Prostate gland (tissue), 2 donors: ENCODE measurements at places on chromosomes 5 and 9. TPM values are rescaled to one million over a fixed set of nuclear protein-coding genes. Genes with fewer than 3 reads are reported as not detected.

- no peaks in the 10 kb centered on the region for H3K36me3 ChIP-seq
- H3K4me1 ChIP-seq: no peaks in the 10 kb centered on the region
- H3K27me3 ChIP-seq: no peaks in the 10 kb centered on the region
- DNase-seq: no peak
- no peak overlapping the region for H3K27ac ChIP-seq
These were observed 16.7 kb upstream of the HSD17B4 start for GRCh38 chr5:119435436-119436132.

DNA sequence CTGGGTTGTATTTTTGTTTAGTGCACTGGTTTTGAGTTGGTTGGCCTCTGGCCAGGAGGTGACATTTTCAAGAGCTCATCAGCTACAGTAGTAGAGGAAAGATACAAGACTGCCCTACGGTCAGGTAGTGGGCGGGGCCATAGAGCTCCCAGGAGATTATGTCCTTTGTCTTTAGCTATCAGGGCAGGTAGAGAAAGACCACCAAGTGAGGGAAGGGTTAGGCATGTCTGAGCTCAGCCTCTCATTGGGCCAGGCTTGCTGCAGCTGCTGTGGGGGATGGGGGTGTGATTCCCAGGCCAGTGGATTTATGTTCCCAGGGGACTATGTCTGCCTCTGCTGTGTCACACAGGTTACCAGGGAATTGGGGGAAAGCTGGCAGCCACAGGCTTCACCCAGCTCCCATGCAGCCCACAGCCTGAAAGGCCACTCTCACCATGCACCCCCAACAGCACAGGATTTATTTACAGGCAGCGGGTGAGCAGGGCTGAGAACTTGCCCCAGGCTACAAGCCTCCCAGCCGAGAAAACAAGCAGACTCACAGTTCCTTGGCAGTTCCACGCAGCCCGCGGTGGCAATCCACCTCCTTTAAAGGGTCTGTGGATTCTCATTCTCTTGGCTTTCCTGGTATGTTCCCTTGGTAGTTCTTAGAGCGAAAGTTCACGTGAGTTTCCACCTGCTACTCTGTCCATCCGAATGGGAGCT lies 37.5 kb upstream of the BOD1 start:
- H3K36me3 ChIP-seq: no peaks in the 10 kb centered on the region
- H3K4me3 ChIP-seq: no peak overlapping the region
- H3K27ac ChIP-seq: no peak overlapping the region

CD14 gene
- 22.9 TPM for total RNA-seq

ITGA1 gene
- total RNA-seq: 43.7 TPM

INSL4 gene
- not detected for total RNA-seq

TOR2A gene
- 24.1 TPM for total RNA-seq

TXNDC8 gene
- total RNA-seq: not detected

CRHBP gene
- 0.91 TPM for total RNA-seq

- no peak overlapping the region for H3K4me3 ChIP-seq
- H3K36me3 ChIP-seq: no peaks in the 10 kb centered on the region
- no peak overlapping the region for H3K27ac ChIP-seq
- no peaks in the 10 kb centered on the region for H3K4me1 ChIP-seq
These were observed 58.4 kb upstream of the ALDH1A1 start for GRCh38 chr9:73011181-73011750.

- no peak overlapping the region for H3K27ac ChIP-seq
- no peak overlapping the region for H3K4me3 ChIP-seq
- H3K4me1 ChIP-seq: no peaks in the 10 kb centered on the region
- no peaks in the 10 kb centered on the region for H3K27me3 ChIP-seq
- no peak for DNase-seq
These were observed 78.5 kb downstream of the ZCCHC7 start for GRCh38 chr9:37198831-37199230.

UBE2QL1 gene
- total RNA-seq: 2.5 TPM

- H3K4me1 ChIP-seq: no peaks in the 10 kb centered on the region
- no peaks in the 10 kb centered on the region for H3K27me3 ChIP-seq
- no peak overlapping the region for H3K4me3 ChIP-seq
- no peak for DNase-seq
- no peak overlapping the region for H3K27ac ChIP-seq
These were observed 11.9 kb upstream of the NR4A3 start for GRCh38 chr9:99809586-99810319.

PPP1R26 gene
- total RNA-seq: 41.9 TPM

- H3K4me3 ChIP-seq: no peak overlapping the region
- no peaks in the 10 kb centered on the region for H3K27me3 ChIP-seq
- no peak overlapping the region for H3K27ac ChIP-seq
- no peaks in the 10 kb centered on the region for H3K36me3 ChIP-seq
- H3K4me1 ChIP-seq: no peaks in the 10 kb centered on the region
- no peak for DNase-seq
These were observed 114.2 kb downstream of the PRDM6 start for GRCh38 chr5:123203105-123203800.

- H3K27ac ChIP-seq: no peak overlapping the region
- no peak for DNase-seq
- H3K27me3 ChIP-seq: no peaks in the 10 kb centered on the region
- H3K4me1 ChIP-seq: no peaks in the 10 kb centered on the region
- H3K36me3 ChIP-seq: no peaks in the 10 kb centered on the region
These were observed 1295.8 kb downstream of the EFNA5 start for GRCh38 chr5:106374956-106375355.

DNA sequence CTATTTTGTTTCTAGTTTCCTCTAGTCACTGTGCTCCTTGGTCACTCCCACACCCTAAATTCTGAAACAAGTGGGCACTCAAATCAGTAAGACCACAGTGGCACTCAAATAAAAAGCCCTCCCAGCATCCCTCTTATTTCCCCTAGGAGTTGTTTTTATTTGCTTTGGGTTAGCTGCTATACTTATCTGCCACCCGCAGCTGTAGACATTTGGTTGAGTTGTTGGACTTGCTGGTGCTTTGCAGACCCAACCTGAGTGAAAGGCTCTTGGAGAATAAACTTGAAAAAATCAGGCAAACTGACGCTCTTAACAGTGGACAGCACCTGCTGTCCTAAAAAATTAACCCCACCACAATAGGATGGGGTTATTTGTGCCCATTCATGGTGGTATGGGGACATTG lies 203.0 kb downstream of the SPATA31A6 start:
- no peak overlapping the region for H3K27ac ChIP-seq
- H3K4me1 ChIP-seq: no peaks in the 10 kb centered on the region
- no peak overlapping the region for H3K4me3 ChIP-seq
- no peaks in the 10 kb centered on the region for H3K36me3 ChIP-seq

DNA sequence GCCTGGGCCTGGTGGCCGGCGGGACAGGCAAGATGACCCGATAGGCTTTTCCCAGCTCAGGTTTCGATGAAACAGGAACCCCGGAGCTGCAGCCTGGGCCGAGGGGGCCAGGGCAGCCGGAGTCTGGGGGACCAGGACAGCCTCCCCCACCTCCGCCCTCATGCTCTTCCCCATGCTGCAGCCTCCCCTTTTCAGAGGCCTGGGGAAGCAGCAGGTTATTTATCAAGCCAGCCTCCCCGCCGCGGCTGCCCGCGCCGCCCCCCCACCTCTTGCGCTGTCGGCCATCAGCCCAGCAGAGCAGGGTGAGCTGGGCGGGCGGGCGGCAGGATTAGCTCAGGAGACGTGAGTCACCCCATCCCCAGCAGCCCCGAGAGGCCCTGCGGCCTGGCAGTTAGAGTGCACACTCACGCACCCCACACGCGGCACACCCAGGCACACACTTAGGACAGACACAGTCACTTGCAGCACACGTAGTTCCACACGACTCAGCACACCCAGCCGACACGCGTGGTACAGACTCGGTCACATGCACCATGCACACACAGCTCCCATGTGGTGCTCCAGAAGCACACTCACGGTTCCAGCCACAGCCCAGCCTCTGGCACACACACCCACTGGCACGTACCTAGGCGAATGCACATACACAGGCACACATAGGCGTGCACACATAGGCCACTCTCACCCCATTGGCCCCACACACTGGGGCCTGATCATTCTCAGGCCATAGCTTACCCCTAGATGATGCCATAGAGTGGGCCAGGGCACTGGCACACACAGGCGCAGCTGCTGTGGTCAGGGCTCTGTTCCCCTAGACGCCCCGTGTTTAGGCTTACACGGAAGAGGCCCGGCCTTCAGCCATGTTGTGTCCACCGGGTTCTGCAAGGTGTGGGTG lies 13.0 kb downstream of the CXXC5 start:
- H3K27ac ChIP-seq: peak overlapping the region; percentile 89
- peaks cover 49% of the 10 kb centered on the region for H3K4me1 ChIP-seq
- no peak overlapping the region for H3K4me3 ChIP-seq
- DNase-seq: peak; percentile 62

DNA sequence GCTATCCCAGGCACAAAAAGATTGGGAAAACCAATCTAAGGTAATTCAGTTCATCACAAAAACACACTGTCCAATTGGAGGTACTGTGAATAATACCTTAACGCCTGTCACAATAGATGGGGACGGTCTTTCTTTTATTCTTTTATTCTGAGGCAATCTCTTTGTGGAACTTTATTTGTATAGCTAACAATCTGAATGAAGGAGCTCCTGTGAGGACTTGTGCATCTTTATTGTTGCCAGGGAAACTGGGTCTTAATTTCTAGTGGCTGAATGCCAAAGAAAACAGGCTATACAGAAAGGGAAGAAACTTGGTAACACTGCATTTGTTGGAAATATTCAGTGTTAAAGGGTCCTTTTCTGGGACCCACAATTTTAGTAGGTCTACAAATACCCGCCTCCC lies 546.9 kb upstream of the C9orf72 start:
- no peaks in the 10 kb centered on the region for H3K36me3 ChIP-seq
- no peak for DNase-seq
- H3K4me3 ChIP-seq: no peak overlapping the region

DNA sequence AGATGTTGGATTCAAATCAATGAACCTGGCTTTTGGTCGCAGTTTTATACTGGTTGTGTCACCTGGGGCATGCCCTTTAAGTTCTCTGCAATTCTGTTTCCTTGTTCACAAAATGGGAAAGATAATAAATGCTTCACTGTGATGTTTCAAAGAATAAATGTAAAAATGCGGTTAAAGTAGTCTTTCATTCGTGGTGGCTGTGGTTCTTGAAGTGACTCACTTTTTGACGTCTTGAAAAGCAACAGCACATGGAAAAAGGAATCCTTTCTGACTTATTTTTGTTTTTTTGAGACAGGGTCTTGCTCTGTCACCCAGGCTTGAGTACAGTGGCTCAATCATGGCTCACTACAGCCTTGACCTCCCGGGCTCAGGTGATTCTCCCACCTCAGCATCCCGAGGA lies 88.4 kb upstream of the SLIT3 start:
- H3K36me3 ChIP-seq: no peaks in the 10 kb centered on the region
- DNase-seq: no peak
- no peaks in the 10 kb centered on the region for H3K4me1 ChIP-seq
- no peak overlapping the region for H3K27ac ChIP-seq
- no peaks in the 10 kb centered on the region for H3K27me3 ChIP-seq

GRCh38 chr5:138568061-138568824 lies 7.0 kb downstream of the HSPA9 start:
- no peak for DNase-seq
- H3K4me1 ChIP-seq: peaks cover 14% of the 10 kb centered on the region
- no peak overlapping the region for H3K4me3 ChIP-seq
- no peaks in the 10 kb centered on the region for H3K27me3 ChIP-seq
- peaks cover 23% of the 10 kb centered on the region for H3K36me3 ChIP-seq
- H3K27ac ChIP-seq: peak overlapping the region; percentile 54

DNA sequence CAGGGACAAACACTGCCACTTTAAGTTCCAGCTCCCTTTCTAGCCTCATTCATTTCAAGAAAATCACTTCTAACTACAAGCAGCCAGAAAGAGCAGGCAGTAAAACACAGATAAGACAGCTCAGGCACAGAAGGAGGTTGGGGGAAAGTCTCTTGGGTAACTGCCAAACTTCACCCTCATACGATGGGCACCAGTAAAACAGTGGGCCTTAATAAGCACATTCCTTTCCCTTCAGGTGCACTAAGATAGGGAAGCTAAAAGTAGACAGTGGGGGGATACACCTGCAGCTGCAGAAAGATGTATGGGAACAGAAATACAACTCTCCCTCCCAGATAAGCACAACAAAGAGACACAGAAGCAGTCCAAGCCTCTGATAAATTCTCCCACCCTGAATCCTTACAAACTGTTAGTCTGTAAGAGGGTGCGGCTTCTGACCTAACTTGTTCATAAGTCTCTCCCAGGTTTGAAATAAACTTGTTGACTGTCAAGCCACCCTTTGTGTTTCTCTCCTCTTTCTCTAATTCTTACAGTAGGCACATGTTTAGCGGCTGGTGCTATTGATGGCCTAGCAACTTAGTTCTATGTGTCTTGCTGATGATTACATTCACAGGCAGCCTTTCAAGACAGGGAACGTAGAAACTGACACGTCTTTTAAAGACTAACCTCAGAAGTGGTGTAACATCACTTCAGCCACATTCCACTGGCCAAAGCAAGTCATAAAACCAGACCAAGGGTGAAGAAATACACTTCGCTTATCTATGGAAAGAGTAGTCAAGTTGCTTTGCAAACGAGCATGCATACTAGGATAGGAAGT lies 6.8 kb upstream of the CKS2 start:
- H3K27me3 ChIP-seq: no peaks in the 10 kb centered on the region
- H3K27ac ChIP-seq: no peak overlapping the region
- no peaks in the 10 kb centered on the region for H3K36me3 ChIP-seq
- no peak overlapping the region for H3K4me3 ChIP-seq
- no peaks in the 10 kb centered on the region for H3K4me1 ChIP-seq

FGF10 gene
- total RNA-seq: 3.1 TPM

- no peak overlapping the region for H3K27ac ChIP-seq
- no peaks in the 10 kb centered on the region for H3K27me3 ChIP-seq
- no peaks in the 10 kb centered on the region for H3K36me3 ChIP-seq
- no peak for DNase-seq
- no peaks in the 10 kb centered on the region for H3K4me1 ChIP-seq
- no peak overlapping the region for H3K4me3 ChIP-seq
These were observed 11.3 kb upstream of the SLC34A1 start for GRCh38 chr5:177372910-177373309.

GRCh38 chr5:60852940-60853339 lies 8.9 kb upstream of the ELOVL7 start:
- H3K4me3 ChIP-seq: no peak overlapping the region
- no peak overlapping the region for H3K27ac ChIP-seq
- no peaks in the 10 kb centered on the region for H3K27me3 ChIP-seq
- no peaks in the 10 kb centered on the region for H3K36me3 ChIP-seq
- no peak for DNase-seq

DNA sequence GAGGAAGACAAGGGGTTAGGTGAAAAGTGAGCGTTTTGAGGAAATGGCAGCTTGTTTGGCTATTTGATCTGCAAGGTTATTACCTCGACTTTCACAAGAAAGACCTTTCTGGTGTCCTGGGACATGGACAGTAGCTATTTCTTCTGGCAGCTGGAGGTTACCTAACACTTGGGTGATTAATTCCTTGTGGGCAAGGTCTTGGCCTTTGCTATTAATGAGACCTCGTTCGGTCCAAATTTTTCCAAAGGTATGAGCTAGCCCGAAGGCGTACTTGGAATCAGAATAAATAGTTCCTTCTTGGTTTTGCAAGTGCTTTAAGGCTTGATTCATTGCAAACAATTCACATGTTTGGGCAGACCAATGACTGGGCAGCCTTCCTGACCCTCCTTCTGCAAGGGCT lies 4.9 kb downstream of the GTF3C5 start:
- H3K4me3 ChIP-seq: no peak overlapping the region
- no peaks in the 10 kb centered on the region for H3K27me3 ChIP-seq
- no peak overlapping the region for H3K27ac ChIP-seq
- H3K36me3 ChIP-seq: no peaks in the 10 kb centered on the region
